Panc1 (cell line): ENCODE measurements at places on chromosomes 12 and 14. TPM values are rescaled to one million over a fixed set of nuclear protein-coding genes. Genes with fewer than 3 reads are reported as not detected.

NFE2 gene
- 0.26 TPM for total RNA-seq

GRCh38 chr12:121608301-121608700 is 18.0 kb upstream of the ORAI1 start:
- no peaks in the 10 kb centered on the region for H3K27me3 ChIP-seq
- H3K36me3 ChIP-seq, result no peaks in the 10 kb centered on the region

CEP170B gene
- total RNA-seq, result 17.8 TPM

DNA sequence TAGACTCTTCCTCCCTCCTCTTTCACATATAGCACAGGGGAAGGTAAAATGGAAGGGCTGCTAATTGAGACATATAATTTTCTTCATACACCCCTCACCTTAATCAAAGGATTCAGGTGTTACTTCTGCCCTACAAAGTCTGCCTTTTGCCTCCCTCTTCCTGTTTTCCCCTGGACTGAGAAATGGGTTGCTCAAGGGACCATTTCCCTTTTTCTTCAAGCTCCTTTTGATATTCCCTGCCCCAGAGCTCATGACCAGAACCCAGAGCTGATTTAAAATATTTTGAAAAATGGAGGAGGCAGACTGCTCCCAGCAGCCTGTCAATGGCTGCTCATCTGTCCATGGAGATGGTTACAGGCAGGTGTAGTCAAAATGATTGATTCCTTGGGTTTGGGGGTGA is 6.3 kb upstream of the PIP4K2C start:
- H3K27me3 ChIP-seq, result no peaks in the 10 kb centered on the region
- DNase-seq, result no peak
- no peak overlapping the region for H3K27ac ChIP-seq
- H3K4me3 ChIP-seq, result no peak overlapping the region
- no peaks in the 10 kb centered on the region for H3K36me3 ChIP-seq

- H3K36me3 ChIP-seq, result no peaks in the 10 kb centered on the region
- no peaks in the 10 kb centered on the region for H3K27me3 ChIP-seq
- DNase-seq, result no peak
Measured at GRCh38 chr12:12327802-12328201, 22.2 kb downstream of the MANSC1 start.

DNA sequence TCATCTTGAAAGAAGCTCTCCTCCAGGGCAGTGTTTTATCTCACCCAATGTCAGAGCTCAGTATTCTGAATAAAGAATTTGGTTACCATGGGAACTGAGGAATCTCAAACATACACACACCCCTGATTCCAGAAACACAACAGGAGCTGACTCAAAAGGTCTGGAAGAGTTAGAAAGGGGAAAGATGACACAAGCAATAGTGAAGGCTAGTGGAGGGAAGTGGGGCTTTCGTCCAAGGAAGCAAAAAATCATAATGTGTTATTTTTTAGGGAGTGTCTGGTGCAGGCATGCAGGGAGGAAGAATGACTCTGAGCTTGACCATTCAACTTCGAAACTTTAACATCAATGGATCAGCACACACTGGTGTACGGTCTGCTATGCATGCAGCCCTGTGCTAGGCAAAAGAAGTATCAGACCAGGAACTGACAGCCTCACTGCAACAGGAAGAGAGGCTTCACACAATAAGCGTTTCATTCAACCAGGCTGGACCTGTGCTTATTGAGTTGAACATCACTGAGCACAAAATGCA is 20.3 kb downstream of the HEBP1 start:
- H3K36me3 ChIP-seq, result no peaks in the 10 kb centered on the region; the same call in 1 of the 2 replicates
- H3K27ac ChIP-seq, result no peak overlapping the region
- H3K27me3 ChIP-seq, result no peaks in the 10 kb centered on the region
- DNase-seq, result no peak

DNA sequence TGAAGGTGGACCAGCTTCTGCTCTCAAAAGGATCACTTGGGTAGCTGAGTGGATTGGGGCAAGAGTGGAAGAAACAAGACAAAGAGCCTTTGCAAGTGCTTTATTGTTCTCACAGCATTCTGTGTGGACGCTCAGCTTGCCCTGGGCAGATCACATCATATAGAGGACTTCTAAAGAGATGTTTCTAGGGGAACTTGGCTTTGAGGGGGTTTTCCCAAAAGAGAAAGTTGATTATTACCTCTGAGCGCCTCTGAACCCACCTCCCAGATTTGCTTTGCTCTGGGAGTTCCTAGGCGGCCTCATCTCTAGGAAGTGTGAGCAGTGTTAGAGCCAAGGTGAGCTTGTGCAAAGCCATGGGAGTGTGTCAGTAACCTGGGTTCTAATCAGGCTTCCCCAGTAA is 81.7 kb downstream of the RIN3 start:
- no peak for DNase-seq
- no peaks in the 10 kb centered on the region for H3K4me1 ChIP-seq
- no peaks in the 10 kb centered on the region for H3K27me3 ChIP-seq
- no peak overlapping the region for H3K4me3 ChIP-seq

GRCh38 chr14:69055125-69055524 is 76.0 kb upstream of the ACTN1 start:
- H3K27ac ChIP-seq, result no peak overlapping the region
- peaks cover 5% of the 10 kb centered on the region; the same call in 1 of the 2 replicates for H3K36me3 ChIP-seq
- no peaks in the 10 kb centered on the region; the same call in 1 of the 2 replicates for H3K4me1 ChIP-seq
- no peaks in the 10 kb centered on the region for H3K27me3 ChIP-seq

DNA sequence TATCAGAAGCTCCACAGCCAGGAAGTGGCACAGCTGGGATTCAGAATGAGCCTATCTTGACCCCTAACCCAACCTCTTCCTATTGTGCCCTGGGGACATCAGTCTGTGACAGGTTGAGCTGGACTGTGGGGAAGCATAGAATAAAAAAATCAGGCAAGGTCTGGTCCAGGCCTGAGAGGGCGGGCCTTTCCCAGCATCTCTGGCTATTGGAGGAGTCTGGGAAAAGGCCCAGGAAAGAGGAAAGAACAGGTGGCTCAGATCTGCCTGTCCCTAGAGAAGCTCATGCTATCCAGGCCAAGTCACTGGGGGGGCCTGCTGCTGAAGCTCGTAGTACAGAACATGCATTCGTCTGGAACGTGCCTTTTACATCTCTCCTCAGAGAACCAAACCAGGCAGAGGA is 100.5 kb downstream of the PPM1H start:
- peaks cover 9% of the 10 kb centered on the region; the same call in 1 of the 2 replicates for H3K4me1 ChIP-seq
- DNase-seq, result no peak
- no peaks in the 10 kb centered on the region for H3K27me3 ChIP-seq
- H3K36me3 ChIP-seq, result no peaks in the 10 kb centered on the region
- no peak overlapping the region for H3K27ac ChIP-seq

GPR84 gene
- not detected for total RNA-seq

DGKA gene
- total RNA-seq, result 7.6 TPM

DNA sequence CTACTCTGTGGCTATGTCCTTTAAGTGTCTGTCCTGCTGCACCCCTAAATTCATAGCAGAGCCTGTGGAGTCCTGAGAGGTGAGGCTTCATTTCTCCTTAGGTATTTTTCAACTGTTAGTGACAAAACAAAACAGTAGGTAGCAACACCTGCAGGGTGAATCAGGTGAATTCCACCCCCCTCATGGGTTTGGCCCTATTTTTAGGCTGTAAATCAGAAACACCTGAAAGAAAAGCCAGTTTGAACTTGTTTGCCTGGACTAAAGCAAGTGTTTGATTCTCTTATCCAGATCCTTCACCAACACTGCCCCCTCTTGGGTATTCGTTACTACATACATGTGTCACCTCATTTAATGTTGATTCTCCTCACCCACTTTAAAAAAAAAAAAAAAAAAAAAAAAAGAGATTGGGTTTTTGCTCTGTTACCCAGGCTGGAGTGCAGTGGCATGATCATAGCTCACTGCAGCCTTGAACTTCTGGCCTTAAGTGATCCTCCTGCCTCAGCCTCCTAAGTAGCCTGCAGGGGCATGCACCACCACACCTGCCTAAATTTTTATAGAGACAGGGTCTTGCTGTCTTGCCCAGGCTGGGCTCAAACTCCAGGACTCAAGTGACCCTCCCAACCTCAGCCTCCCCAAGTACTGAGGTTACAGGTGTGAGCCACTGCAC is 10.3 kb downstream of the TBPL2 start:
- no peak overlapping the region for H3K4me3 ChIP-seq
- no peaks in the 10 kb centered on the region for H3K36me3 ChIP-seq
- H3K27me3 ChIP-seq, result no peaks in the 10 kb centered on the region
- peaks cover 6% of the 10 kb centered on the region for H3K4me1 ChIP-seq
- no peak overlapping the region for H3K27ac ChIP-seq
- no peak for DNase-seq

- no peaks in the 10 kb centered on the region for H3K4me1 ChIP-seq
- 0 out of 2 replicates have a peak, but pooled peaks cover 2% of the 10 kb centered on the region for H3K36me3 ChIP-seq
- no peaks in the 10 kb centered on the region for H3K27me3 ChIP-seq
- DNase-seq, result no peak
Measured at GRCh38 chr12:70309348-70309747, 56.7 kb upstream of the KCNMB4 start.

DNA sequence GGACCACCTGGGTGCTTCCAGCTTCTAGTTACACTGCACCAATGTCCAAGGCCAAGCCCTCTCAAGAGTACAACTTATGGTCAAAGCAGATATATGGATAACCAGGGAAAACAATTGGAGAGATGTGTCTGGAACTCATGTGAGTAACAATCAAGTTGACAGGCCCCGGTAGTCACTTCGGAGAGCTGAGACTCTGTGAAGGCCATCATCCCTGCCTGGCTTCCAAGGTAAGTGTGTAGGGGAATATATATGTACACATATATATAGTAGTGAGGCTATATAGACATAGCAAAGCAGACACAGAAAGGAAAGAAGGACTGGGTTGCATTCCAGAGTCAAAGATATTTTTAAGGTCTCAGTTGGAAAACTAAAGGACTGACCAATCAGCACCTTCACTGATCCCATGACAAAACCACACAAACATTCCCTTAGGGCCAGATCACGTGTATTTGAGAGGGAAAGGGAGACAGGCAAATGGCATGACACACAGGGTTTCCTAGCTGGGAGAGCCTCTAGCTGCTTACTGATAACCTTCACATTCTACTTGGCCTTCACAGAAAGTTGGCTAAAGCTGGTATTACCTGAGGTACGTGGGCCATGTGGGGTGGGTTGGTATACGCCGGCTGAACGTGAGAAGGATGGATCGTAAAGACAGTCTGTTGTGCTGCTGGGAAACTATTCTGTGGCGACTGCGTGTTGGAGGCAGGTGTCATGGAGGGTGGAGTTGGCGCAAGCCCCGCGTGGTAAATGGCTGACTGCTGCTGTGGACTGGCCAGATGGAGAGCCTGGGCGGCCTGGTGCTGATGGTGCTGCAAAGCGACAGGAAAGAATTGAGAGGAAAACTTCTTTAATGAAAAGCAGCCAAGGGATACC is 50.0 kb downstream of the SH2B3 start:
- no peak for DNase-seq
- H3K27ac ChIP-seq, result no peak overlapping the region
- H3K4me1 ChIP-seq, result peaks cover 2% of the 10 kb centered on the region; the same call in 1 of the 2 replicates
- H3K27me3 ChIP-seq, result no peaks in the 10 kb centered on the region
- H3K4me3 ChIP-seq, result no peak overlapping the region

- DNase-seq, result no peak
- H3K4me1 ChIP-seq, result no peaks in the 10 kb centered on the region
- no peaks in the 10 kb centered on the region for H3K36me3 ChIP-seq
- H3K27ac ChIP-seq, result no peak overlapping the region
Measured at GRCh38 chr14:45044638-45045037, 39.3 kb upstream of the PRPF39 start.

DNA sequence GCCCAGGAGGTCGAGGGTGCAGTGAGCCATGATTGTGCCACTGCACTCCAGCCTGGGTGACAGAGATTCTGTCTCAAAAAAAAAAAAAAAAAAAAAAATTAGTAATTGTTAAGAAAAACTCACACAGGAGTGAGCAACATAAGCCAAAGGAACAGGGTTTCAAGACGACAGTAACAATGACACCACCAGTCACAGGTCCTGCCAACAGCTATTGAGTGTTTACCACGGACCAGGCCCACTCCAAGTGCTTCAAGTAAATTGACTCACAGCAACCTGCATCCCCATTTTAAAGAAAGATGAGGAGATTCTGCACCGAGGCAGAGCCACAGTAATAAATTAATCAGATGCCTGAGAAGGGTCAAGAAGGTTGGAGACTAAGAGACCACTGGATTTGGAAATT is 194.5 kb downstream of the DPF3 start:
- no peak overlapping the region for H3K4me3 ChIP-seq
- H3K27ac ChIP-seq, result no peak overlapping the region
- no peak for DNase-seq
- no peaks in the 10 kb centered on the region for H3K36me3 ChIP-seq
- no peaks in the 10 kb centered on the region for H3K27me3 ChIP-seq

DNA sequence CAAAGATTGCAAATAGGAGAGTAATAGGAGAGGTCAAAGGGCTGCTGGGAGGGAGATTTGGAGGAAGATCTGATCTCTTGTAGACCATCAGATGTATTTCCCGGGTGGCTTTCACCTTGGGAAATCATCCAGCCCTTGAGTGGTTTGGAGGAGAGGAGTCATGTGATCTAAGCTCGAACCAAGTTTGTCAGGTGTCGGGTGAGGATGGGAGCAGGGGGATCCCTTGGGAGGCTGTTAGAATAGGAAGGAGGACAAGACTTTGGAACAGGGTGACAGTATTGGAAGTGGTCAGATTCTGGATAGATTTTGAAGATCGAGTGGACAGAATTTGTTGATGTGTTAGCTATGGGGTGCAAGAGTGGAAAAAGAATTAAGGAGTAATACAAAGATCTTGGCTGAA is 46.6 kb downstream of the C12orf75 start:
- no peak overlapping the region for H3K27ac ChIP-seq
- H3K27me3 ChIP-seq, result no peaks in the 10 kb centered on the region
- H3K4me1 ChIP-seq, result no peaks in the 10 kb centered on the region
- H3K36me3 ChIP-seq, result no peaks in the 10 kb centered on the region; the same call in 1 of the 2 replicates
- DNase-seq, result no peak

DNA sequence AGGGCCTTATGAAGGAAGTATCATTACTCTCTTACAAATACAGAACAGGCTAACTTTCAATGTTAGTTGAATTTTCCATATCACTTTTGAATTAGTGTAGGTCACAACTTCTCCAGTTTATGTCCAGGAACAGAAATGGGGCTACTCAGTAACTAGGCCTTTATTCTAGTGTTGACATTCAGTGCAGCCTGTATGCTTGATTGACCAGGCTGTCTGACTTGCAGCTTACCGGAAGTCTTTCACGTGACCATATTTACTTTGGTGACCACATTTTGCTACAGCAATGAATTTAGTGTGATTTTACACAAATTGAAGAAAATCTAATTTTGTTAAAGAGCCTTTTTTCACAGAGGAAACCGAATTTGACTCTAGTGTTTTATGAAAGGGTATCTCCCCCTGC is 12.4 kb downstream of the MTERF2 start:
- H3K36me3 ChIP-seq, result peaks cover 9% of the 10 kb centered on the region; the same call in 1 of the 2 replicates
- H3K27me3 ChIP-seq, result no peaks in the 10 kb centered on the region
- H3K4me3 ChIP-seq, result no peak overlapping the region
- H3K4me1 ChIP-seq, result peaks cover 10% of the 10 kb centered on the region

- peak; percentile 12 for DNase-seq
- H3K27me3 ChIP-seq, result no peaks in the 10 kb centered on the region
- H3K4me1 ChIP-seq, result no peaks in the 10 kb centered on the region
- no peak overlapping the region for H3K27ac ChIP-seq
Measured at GRCh38 chr12:105705765-105706164, 375.3 kb downstream of the C12orf75 start.

DNA sequence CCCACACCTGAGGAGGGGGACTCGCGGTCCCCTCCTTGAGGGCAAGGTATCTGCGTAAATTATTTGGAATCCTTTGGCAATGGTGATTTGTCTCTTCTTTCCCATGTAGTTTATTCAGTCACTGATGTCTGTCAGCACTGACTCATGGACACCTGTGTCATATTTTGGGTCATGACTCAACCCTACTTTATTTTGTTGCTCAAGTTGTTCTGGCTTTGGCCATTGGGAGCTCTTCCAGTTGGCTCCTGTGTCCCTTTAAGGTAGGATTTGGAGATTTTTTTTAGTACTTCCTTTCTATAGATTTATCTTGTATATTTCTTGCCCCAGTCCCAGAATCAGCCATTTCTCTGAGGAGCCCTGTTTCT is 47.4 kb upstream of the C14orf180 start:
- H3K27ac ChIP-seq, result no peak overlapping the region
- no peaks in the 10 kb centered on the region for H3K36me3 ChIP-seq
- DNase-seq, result no peak
